Activated naive CD4-positive, alpha-beta T cell treated with anti-CD3 and anti-CD28 coated beads, Interleukin-2, amount 50 U/mL, for 16 hours (primary cell): ENCODE measurements at places on chromosomes 2 and 18.

- DNase-seq: no peak
Observed at GRCh38 chr2:59082657-59083056, 841.5 kb upstream of the FANCL start.

- DNase-seq: no peak
Observed at GRCh38 chr2:169772651-169773050, 26.0 kb upstream of the SSB start.

GRCh38 chr2:15663802-15664201, 72.1 kb downstream of the DDX1 start:
- no peak for DNase-seq

DNA sequence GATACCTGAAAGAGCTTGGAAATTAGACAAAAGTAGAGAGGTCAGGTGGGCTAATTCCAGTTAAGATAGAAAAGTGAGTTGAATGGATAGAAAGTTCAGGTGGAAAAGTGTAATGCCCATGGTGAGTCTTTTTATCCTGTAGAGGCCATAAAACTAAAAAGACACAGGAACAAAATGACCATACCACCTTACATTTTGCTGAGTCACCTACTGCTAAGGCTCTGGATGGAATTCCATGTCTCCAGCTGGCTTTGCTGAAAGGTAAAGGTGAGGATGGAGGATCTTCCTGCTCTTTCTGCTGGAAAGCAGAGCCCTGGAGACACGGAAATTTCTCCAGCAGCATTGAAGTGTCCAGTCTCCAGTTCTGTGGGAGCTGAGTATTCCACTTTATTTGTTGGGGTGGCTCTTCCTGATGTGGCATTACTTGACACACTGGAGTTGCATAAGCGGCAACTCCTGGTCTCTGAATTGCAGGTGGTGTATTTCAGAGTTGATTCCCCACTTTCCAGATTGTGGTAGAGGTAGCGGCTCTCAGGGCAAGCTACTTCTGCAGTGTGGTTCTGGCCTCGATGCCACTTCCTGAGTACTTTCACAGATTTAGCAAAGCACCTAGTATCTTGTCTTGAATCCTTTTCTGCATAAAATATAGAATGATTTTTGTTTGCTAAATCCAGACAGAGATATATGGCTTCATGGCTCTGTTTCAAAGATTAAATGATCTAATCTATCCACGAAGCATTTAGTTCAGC, 10.7 kb downstream of the IL1RL2 start:
- no peak for DNase-seq

DNA sequence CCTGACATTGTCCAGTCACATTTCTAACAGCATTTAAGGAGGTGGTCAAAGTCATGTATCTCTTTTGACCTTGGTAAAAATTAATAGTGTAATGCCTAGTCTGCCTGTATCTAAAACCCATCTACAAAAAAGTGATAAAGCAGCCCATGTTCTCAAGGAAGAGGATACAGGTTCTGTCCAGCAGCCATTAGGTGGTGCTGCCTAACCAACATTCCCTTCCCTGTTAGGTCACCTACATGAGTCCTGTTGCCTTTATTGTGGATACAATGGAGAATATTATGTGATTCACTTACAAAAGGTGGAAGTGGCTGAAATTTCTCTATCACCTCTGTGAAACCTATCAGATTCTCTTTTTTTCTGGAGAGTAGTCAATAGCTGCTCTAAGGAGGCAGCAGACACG, 52.5 kb downstream of the AQP4 start:
- no peak for DNase-seq

DNA sequence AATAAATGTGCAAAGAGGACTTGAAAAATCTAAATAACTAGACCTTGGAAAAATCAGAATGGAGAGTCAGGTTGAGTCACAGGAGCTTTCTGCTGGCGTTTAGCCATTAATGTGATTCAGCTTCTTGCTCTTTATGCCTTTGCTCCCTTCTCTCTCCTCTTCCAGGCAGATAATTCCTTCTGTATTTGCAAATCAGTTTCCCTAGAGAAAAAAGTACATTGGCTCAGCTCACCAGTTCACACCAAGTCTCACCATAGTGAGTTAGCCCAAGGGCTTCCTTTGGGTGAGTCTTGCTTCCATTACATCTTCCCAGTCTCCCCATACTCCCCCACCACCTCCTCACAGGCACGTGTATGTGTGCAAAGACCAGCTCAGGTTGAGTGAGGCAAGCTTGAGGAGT, 73.6 kb downstream of the CYBRD1 start:
- DNase-seq: no peak

- DNase-seq: no peak
Observed at GRCh38 chr2:31903109-31903780, 107.6 kb downstream of the MEMO1 start.

DNA sequence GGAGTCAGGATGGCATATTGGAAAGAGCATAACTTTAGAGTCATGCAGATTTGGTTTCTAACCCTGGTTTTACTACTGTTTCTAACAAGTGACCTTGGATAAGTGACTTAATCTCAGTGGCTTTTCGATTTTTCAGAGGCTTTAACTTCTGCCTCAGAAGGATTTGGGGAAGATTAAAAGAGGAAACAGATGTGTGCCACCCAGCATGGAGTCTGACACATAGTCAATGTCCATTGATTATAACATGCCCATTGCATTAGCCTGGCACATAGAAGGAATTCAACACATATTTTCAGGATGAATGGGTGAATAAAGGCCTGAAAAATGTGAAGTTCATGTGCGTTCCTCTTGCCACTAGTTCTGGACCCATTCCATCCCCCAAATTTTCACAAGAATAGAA, 438.2 kb downstream of the EPHA4 start:
- DNase-seq: no peak

DNA sequence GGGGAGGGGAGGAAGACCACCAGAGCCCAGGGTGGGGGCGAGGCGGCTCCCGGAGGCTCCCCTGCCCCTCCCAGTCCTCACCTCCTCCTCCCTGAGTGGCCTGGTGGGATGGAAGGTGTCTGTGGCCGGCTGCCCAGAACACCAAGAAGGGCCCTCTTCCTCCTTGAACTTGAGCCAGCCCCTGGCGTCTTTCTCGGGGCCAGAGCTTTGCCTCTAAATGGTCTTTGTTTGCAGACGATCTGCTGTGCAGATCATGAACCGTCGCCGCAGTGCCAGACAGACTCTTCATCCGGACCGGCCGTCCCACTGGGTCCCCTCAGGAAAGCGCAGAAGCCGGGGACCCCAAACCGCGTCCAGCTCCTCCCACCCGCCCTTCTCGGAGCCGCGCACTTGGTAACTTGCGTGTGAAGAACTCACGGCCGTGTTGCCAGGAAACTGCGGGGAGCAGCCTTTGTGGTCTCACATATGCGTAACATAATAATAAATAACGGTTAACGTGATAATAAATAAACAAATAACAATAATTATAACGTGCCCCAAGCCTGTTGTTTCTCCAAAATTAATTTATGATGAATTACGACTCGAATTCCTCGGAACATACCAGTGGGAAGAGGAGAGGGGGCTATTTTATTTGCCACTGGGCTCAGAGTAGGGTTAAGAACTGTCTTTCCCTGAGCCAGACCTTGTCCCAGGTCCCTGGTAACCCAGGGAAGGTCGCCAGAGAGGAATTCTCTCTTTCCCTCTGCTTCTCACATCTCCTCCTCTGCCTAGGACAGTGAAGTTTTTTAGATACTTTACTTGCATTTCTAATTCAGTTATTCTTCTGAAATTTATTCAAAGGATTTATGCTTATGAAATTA, 41.0 kb downstream of the PTGR3 start:
- no peak for DNase-seq

DNA sequence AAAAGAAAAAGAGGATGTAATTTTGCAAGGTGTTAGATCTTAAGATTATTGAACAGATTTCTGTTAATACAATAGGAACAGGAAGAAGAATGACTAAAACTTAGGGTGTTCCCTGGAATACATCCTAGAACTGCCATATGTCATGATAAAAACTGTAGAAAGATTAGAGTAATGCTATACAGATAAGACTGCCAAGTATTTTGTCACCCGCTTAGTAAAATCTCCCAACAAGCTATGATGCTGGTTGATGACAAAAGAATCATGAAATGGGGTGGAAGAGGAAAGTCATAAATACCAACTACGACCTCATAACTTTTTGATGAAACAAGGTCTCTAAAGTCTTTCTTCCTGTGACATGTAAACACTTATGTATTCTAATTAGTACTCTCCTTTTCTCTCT, 163.6 kb upstream of the COL3A1 start:
- no peak for DNase-seq

DNA sequence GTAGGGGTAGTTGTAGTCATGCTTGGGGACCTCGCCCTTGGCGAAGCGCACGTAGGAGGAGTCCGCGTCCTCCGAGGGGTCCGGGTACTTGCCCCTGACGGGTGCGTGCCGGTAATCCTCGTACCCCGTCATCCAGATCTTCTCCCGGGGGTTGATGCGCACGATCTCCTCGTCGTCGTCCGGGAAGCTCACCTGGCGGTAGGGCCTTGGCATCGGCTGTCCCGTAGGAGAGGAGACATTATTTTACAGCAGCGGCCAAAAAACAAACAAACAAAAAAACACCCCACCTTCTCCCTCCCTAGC, 86.3 kb downstream of the ACTR2 start:
- no peak for DNase-seq

GRCh38 chr18:658001-658946, 821 bp downstream of the TYMS start:
- peak; percentile 44 for DNase-seq

GRCh38 chr2:217846321-217846743, 156.5 kb downstream of the TNS1 start:
- DNase-seq: no peak

GRCh38 chr2:240760121-240760520, 59.9 kb downstream of the KIF1A start:
- DNase-seq: no peak

- DNase-seq: no peak
Observed at GRCh38 chr2:108428286-108429009, 20.6 kb upstream of the GCC2 start.

- no peak for DNase-seq
Observed at GRCh38 chr2:109065391-109065734, 63.6 kb upstream of the SH3RF3 start.

- no peak for DNase-seq
Observed at GRCh38 chr2:110688594-110689091, 10.8 kb upstream of the BUB1 start.

DNA sequence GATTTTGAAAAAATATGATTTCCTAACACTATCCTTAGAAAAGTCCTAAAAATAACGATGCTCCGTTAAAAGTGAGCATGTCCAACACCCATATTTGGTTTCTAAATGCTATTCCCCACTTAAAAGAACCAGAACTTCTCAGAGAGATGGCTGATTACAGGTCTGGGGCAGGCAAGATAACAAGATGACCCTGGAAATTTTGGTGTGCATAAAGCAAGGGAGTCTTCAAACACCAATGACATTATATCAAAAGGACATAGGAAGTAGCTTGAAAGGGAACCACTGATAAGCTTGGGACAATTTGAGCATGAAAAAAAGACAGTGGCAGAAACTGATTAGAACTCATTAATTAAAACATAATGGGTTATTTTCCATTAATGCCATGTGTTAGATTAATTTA, 17.9 kb downstream of the STK17B start:
- DNase-seq: no peak

DNA sequence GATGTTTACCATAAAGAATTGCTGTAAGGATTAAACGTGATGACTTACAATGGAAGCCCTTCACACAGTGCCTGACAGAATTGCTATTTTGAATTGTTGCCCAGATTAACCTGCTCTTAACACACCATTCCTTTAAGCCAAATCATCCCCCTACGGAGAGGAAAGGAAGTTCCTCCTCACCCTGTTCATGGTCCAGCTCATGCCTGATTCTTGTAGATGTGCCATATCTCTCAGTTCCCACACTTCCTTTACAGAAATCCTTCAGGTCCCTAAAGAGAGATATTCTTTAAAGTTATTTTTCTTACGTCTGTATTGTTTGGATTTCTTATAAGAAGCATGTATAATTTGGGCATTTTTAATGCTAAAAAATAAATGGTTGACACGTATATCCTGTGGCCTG, 127.5 kb upstream of the DAPL1 start:
- no peak for DNase-seq

DNA sequence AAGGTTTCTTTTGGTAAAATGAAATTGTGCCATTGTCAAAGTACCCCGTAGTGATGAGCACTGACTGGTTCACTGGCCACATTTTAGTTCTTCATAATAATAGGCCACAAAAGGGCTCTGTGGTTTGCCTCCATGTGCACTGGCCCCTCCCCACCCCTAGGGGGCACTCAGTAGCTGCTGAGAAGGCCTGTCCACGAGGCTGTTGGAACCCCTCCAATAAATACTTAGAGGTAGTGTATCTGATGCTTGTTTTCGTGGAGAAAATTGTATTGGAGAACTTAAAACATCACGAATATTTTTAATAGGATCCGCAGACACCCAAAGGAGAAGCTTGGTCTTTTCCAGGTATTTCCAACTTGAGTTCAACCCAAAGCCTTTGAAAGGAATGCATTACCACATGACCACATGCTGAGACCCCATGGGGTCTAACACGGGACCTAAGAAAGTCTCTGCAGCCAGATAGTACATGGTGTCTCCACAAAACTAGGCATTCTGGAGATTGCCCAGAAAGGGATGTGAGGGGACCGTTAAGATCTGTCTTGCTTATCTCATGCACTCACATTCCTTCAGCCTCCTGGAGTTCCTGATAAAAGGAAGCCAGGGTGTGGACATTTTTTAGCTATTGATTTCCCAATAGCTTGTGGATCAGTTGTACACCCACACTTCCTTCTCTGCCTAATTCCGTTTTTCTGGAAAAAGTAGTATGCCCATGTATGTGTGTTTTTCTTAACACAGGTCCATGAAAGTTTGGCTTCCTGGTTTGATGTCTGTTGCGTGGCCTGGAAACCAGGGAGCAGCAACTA, 28.5 kb upstream of the NOSTRIN start:
- DNase-seq: peak; percentile 13

DNA sequence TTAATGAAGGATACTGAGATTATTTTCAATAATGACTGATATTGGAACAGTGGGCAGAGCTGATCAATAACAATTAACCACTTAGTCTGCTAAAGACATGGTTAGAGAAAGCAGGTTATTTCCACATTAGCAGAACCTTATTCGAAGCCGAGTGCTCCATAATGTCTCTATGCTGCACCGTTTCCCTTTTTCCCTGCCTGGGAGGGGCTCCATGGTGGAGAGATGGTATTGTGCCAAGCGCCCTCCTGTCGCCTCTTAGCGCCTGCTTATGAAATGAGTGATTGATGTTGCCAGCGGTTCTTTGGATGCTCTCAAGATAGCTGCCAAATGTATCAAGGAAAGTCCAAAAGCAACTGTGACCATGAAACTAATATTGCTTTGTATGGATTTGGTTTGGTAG, 34.6 kb upstream of the INSIG2 start:
- DNase-seq: no peak

- DNase-seq: no peak
Observed at GRCh38 chr2:55957142-55957541, 33.6 kb upstream of the EFEMP1 start.
